ENCODE measurements at places on chromosomes 11 and 22.

GRCh38 chr11:93498641-93499040 is 44.5 kb downstream of the SMCO4 start:
- DNase-seq = no peak

DNA sequence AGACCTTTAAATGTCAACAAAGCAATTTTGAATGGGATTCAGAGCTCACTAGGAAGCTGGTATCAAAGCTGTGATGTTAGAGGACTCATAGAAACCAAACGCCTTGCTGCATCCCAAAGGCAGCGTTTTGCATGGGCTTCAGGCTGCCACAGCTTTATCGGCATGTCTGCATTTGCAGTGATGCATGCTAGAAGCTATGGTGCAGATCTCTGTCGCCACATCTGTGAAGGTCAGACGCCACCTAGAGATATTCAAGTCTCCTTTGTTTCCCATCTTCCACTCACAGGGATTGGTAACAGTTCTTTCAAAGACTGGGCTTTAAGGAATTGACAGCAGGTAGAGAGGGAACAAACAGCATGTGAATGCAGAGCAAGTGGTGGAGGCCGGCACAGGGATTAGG is 47.8 kb downstream of the NTM start:
- no peak for DNase-seq

GRCh38 chr11:6911948-6912347 is 8.9 kb upstream of the OR2D3 start:
- DNase-seq = no peak

DNA sequence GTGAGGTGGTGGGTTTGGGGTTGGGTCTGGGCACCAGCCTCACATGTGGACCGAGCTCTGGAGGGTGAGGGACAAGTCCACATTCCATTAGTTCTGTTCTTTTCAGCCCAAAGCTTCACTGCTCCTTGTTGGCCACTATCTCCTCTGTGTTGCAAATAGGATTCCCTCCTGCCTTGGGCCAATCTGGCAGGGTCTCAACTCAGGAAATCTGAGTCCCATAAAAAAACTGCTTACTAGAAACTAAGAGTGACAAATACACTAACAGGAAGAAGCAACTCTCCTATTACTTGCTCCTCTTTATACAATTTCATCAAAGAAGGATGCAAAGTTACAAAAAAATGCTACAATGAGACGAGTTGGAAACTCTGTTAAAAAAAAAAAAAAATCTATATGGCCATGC is 66.2 kb upstream of the CSNK1E start:
- DNase-seq = no peak

DNA sequence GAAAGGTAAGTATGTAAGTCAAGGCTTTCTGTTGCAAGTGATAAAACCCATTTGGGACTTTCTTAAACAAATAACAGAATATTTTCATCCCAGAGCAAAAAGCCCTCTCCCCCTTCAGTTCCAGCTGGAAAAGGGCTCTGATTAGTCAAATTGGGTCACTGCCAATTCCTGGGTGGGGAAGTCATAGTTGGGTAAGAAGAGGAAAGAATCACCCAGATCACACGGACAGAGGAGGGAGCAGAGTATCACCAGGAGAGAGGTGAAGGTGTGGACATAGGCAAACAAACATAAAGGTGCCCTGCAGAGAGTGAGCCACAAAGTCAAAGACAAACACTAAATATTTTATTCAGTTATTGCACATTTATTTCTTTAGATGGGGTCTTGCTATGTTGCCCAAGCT is 36.3 kb upstream of the SORL1 start:
- no peak for DNase-seq

GRCh38 chr22:19688301-19689290 is 25.7 kb upstream of the SEPTIN5 start:
- no peak for DNase-seq

DNA sequence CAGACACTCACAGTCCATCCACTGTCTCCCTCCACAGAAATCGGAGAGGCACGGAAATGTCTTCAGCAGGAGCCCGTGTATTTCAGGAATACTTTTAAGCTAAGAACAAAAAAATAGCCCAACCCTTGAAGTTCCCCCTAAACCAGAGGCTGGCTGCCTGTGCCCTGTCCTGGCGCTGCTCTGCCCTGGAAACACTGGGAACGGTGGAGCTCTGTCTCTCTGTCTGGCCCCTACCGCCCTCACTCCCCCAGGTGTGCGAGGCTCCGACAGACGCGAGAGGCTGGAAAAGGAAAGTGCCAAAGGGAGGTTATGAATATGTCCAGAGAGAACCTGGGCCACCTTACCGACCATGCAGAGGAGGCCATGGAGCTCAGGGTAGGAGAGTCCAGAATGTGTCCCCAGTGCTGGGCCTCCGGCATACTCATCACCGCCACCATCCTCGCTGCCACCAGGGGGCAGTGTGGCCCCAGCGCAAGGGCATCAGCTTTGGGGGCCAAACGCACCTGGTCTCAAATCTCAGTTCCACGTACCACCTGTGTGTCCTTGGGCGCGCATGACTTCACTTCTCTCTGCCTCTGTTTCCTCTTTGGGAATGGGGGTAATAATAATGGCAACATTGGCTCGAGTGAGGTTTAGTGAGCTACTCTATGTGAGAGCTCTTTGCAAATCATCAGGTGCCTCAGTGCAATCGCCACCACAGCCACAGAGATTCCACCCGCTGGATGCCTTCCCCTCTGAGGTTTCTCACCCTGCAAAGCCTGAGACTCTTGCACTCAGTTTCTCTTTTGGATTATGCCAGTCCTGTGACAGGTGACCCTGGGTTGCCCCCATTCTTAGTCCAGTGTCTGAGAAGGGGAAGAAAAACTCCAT is 10.4 kb upstream of the SLCO2B1 start:
- peak; percentile 58 for DNase-seq

DNA sequence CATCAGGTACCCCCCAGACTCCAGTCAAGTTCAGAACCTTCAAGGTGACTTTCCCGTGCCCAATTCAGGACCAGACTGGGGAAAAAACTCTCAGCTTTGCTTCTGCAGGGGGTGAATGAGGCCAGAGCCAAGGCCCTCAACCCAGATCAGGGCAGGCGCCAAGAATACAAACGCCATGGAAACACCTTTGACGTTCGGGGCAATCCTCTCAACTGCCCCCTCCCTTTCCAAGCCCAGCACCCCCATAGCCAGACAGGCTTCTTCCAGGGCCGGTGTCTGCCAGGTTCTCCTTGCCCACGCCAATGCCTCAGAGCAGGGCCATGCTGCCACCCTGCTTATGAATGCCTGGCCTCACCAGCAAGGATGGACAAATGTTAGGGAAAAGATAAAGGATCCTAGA is 5.8 kb downstream of the ARHGAP1 start:
- DNase-seq = no peak

DNA sequence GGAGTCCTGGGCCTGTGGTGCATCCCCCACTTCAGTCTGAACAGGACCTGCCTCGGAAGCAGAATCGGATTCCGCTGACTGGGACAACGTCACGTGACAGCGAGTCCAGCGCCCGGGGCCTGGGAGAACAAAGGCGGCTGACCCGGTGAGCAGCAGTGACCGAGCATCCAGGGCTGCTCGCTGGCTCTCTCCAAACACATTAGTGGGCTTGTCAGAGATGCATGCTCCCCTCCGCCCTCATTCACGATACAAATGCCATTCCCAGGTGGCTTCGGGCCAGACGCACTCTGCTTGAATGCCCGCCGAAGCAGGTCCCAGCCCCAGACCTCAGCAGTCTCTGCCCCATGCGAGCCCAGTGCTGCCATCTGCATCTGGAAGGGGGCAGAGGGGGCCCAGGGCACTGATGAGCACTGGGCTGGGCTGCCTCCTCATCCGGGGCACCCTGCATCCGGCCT is 91.0 kb downstream of the WNT7B start:
- DNase-seq = no peak

- DNase-seq = peak; percentile 36
Measured at GRCh38 chr11:122749005-122749687, 89.2 kb upstream of the CRTAM start.

DNA sequence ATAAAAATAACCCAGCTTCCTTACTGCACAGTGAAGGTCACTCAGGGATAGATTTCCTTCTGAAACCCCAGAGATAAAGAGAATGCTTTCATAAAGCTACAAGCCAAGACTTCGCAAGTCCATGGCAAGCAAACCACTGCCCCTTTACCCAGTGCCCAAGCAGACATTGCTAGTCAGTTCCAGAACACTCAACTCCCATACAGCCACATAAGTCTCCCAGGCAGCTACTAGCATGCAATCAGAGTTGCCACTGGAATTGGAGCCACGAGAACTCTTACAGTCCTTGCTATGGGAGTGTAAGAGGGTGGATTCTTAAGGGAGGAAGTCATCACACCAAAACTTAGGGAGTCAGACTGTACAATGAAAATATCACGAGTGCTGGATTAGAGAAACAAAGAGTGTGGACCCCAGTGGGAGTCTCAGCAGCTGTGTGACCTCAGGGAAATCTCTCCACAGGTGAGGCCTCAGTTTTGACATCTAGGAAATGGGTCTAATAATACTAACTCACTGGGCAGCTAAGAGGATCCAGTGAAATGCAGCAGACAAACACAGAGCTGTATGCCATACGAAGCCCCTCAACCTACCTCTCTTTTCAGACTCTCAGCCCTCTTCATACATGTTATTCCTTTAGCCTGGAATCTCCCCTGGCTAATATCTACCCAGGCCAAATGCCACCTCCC is 526.6 kb downstream of the MN1 start:
- DNase-seq = no peak

GRCh38 chr11:67466367-67466766 is 2.7 kb downstream of the TMEM134 start:
- DNase-seq = no peak

DNA sequence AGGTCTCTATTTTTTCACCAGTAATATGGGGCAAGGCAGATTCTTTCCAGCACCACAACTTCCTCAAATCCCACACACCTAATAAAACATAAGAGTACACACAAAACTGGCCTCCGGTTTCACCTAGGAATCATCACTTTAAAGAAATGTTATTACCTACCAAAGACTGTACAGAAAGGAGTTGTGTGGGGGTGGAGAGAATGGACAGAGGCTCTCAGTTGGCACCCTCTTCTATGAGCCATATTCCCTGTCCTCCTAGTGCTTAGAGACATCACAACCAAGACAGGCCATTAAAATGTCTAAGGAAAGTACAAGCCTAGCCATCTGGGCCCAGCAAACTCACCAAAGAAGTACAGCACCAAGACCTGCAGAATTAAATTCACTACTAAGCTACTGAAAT is 56.1 kb downstream of the RBFOX2 start:
- DNase-seq = no peak

DNA sequence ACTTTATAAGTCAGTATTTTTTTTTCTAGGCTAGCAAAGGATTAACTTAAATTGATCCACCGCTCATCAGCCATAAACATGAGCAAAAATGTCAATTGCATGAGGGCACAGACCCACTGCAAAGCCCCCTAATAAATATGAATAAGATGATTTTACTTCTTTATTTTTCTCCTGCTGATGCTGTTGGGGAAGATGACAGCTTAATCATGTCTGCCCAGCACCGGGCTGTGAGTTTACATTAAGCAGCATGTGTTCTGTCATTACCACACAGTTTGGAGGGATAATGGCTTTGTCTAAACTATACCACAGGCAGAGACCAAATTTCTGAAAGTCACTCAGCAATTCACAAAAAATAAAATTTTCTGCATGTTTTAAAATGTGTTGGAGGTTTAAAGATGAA is 346.3 kb downstream of the LRRC4C start:
- no peak for DNase-seq

- peak; percentile 44 for DNase-seq
Measured at GRCh38 chr11:118870396-118871343, 13.0 kb upstream of the CXCR5 start.

DNA sequence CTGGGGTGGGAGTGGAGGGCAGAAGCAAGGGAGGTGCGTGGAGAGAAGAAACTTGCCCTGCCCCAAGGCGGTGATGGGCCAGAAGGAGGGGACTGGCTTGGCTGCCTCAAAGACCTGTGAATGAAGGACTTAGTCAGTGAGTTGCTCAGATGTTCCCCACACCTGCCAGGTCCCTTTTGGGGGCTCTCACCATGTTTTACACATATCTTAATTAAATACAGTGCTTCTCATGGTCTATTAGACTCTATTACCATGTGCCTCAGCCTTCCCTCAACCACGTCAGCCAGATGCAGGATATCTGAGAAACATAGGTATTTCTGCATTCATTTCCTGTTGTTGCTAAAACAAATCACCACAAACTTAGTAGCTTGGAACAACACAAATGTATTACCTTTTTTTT is 429.5 kb downstream of the BUD13 start:
- DNase-seq = no peak

DNA sequence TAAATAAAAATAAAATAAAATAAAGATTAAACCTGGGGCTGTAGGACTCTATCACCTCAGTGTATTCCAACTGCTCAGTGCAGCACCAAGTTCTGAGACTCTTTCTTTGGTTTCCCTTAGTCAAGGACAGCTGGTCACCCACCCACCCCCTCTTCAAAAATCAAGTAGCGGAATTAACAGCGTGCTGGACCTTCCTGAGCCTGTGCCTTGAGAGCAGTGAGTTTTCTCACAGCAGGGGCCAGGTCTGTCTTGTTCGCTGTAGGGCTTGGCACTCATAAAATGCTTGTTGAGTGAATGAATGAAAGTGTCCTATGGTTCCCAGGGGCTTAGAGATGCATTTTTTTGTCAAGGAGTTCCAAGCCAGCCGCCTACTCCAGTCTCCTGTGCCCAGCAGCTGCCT is 2.9 kb upstream of the ALX4 start:
- no peak for DNase-seq

DNA sequence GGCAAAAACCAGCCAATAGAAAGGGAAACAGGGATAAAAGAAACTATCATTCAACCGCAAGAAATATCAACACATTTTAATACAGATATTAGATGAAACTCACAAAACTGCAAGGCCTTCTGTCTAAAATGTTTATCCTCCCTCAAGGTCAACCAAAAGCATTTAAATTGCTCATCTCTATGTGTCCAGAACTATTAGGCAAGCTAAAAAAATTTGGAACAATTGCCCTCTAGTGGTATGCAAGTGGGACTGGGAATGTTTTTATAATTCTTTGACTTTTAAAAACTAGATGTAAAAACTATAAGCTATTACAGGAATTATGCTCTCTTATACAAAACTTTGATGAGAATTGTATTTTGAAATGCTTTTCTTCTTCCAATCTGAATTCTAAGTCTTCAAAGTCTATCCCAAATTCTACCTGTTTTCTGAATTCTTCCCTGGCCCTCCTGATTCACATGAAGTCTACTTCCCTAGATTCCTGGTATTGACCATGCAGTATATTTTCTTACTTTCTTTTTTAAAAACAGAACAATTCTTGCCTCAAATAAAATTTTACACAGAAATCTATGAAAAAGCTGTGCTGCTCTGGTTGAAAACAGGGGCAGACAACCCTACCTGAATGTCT is 4.9 kb downstream of the CWC15 start:
- no peak for DNase-seq

- no peak for DNase-seq
Measured at GRCh38 chr22:41995211-41995610, 3.4 kb upstream of the WBP2NL start.

GRCh38 chr11:57223601-57224000 is 13.4 kb downstream of the APLNR start:
- DNase-seq = no peak

GRCh38 chr22:22669093-22669492 is 24.7 kb downstream of the GGTLC2 start:
- no peak for DNase-seq

DNA sequence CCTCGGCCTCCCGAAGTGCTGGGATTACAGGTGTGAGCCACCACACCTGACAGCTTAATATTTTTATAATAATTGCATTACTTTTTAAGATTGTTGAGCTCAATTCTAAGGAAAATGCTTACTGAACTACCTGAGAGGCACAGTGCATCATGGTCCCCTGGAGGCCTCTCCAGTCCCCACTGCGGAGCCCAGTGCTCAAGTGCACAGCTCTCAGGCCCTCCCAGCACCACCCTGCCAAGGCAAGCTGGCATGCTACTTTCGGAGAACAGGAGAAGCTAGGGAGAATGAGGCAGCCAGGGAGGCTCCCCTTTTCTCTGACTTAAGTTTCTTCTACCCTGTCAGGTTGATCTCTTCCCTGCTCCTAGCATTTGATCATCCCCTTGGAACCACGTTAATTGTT is 64.2 kb upstream of the CECR2 start:
- no peak for DNase-seq

Measured in naive thymus-derived CD4-positive, alpha-beta T cell (primary cell).